ENCODE measurements at places on chromosomes 1 and 21.
A peak's percentile ranks its signal among the peaks of the same experiment; 100 is the strongest.

DNA sequence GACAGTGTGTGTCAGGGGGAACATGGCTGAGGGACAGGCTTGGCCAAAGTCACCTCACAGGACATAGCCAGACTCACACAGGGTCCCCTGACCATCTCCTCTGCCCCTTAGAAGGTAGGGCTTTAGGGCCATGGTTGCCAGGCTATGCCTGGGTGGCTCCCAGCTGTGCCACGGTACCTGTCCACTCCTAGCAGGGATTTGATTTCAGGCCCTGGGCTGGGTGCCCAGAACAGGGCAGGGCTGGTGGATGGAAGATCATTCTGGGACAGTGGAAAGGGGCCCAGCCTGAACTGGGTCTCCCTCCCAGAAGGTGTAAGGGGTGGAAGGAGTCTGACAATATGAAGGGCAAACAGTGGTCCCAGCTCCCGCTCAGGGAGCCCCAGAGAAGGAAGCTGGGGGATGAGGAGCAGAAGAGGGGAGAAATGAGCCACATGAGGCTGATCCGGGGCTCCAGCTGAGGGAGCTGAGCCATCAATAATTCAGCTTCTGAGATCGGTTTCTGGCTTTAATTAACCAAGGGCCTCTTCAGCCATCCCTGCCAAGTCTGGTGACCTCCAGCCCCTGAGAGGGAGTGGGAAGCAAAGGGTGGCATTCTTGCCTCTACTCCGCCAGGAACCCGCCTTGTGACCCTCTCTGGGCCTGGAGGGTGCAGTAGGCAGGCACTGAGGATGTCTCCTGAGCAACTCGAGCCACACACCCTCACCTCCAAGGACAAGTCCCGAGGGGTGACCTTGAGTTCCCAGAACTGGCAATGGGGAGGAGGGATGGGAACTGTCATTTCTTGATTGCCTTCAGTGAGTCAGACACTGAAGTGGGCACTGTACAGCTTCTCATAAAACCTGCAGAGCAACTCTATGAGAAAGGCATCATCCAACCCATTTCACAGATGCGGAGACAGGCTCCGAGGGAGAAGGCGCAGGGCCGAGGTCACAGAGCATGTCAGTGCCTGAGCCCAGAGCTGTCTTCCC is 2.1 kb downstream of the CD164L2 start:
- DNase-seq = no peak

GRCh38 chr1:29743264-29743663 is 506.9 kb downstream of the PTPRU start:
- DNase-seq = no peak

DNA sequence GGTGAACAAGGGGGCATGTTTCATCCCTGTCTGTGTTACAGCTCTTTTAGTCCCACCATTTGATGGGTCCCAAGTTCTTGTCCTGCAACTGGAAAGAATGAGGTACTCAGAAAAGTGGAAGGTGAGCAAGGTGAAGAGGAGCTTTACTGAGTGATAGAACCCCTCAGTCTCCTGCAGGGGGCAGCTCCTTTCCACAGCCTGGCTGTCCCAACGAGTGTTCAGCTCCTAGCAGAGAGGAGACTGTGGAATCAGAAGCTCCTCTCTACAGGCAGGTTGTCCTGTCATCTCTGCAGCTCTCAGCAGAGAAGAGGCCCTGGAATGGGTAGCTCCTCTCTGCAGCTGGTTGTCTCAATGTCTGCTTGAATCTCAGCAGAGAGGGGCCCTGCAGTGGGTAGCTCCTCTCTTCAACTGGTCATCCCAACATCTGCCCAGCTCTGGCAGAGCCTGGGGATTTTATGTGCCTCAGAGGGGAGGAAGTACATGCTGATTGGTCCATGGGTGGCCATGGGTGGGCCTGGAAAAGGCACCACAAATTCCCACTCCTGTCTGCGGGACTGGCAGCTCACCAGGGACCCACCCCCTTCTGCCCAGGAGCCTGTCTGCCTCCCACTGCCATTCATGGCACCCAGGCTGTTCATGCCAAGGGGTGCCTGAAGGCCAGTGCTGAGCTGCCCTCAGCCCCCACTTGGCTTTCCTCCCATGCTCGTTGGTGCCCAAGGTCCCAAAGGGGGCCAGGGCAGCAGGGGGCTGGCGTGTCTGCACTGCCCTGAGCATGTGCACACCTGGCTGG is 25.7 kb downstream of the LDLRAD1 start:
- no peak for DNase-seq

- peak; percentile 100 for DNase-seq
These were observed 8.9 kb downstream of the TAGLN2 start for GRCh38 chr1:159916242-159917051.

- DNase-seq = no peak
These were observed 57.4 kb downstream of the B3GALT5 start for GRCh38 chr21:39669976-39670661.

GRCh38 chr1:184197831-184198230 is 146.3 kb downstream of the TSEN15 start:
- DNase-seq = no peak

GRCh38 chr1:192958871-192959270 is 100.3 kb downstream of the UCHL5 start:
- no peak for DNase-seq

DNA sequence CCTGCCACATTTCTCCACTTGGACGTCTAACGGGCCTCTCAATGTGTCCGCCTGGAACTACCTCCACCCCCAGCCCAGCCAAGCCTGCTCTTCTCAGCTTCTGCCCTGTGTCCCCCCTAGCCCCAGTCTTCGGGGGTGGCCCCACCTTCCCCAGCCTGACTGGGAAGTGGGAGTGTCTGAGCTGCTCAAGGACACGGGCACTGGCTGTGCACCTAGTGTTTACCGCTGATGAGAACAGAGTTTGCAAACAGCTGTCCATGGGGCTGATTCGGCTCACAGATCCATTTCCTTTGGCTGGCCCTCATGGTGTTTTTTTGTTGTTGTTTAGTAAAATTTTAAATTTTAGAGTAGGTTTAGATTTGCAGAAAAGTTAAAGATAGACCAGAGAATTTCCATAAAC is 121.1 kb downstream of the PTPRU start:
- no peak for DNase-seq

DNA sequence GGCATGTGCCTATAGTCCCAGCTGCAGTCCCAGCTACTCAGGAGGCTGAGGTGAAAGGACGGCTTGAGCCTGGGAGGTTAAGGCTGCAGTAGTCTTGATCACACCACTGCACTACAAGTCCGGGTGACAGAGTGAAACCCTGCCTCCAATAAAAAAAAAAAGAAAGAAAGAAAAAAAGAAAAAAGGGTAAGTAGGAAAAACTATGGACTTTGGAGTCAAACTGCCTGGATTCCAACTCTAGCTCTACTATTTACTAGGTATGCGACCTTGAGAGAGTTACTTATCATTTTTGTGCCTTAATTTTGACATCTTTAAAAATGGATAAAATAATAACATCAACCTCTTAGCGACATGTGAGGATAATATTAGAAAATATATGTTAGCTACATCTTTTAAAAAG is 150.8 kb downstream of the SLC45A1 start:
- DNase-seq = no peak

DNA sequence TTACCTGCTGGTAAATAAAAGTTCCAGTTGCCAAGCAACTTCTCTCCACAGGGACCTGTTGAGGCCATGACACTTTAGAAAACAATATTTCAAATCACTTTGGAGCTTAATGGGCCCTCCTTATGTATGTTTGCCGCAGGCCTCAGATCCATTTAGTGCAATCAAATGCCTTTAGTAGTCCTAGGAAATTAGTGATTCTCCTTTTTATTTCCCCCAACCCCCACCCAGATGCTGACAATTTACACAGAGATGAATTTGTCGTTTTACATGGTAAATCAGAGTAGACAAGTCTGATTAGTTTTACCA is 83.6 kb downstream of the CLIC4 start:
- no peak for DNase-seq

DNA sequence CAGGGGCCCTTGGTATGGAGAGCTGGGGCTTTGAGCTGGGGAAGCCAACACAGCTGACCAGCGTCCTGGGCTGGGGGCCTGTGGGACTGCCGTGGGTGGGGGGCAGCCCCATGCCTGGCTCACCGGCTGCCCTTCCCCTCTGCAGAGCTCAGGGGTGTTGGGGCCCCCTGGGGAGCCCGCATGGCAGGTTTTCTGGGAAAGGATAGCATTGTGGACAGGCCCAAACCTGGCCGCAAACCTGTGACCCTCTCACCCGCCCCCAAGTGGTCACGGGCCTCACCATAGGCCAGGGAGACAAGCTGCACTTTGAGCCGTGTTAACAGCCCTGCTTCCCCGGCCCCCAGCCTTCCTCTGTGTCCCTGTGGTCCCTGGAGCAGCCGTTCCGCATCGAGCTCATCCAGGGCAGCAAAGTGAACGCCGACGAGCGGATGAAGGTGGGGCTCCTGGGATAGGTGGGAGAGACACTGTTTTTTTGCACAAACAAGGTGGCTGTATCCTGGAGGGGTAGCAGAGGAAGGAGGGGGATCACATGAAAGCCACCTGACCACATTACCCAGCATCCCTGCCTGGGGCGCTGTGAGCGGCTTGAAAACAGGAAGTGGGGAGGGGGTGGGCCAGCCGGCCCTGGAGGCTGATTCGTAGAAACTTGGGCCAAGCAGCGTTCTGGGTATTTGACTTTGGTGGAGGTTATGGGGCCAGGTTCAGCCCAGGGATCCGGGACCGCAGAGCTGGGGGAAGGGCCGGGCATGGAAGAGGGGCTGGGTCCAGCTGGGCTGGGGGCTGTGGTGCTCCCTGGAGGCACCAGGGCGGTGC is 65.9 kb downstream of the PIK3CD start:
- DNase-seq = no peak

GRCh38 chr1:54800899-54801759 is at the start of gene TTC22:
TTC22 (minus strand) TSS chr1:54801323; CDS start chr1:54801163, 160 bp downstream.
- peak; percentile 23 for DNase-seq

Data from NCI-H226 (cell line).